ENCODE measurements at places on chromosomes 1 and 21.
A peak's percentile ranks its signal among the peaks of the same experiment; 100 is the strongest.

GRCh38 chr1:210437111-210437510 is 108.4 kb downstream of the HHAT start:
- no peak for DNase-seq

GRCh38 chr21:42411891-42412635 is 8.4 kb downstream of the UBASH3A start:
- no peak for DNase-seq

DNA sequence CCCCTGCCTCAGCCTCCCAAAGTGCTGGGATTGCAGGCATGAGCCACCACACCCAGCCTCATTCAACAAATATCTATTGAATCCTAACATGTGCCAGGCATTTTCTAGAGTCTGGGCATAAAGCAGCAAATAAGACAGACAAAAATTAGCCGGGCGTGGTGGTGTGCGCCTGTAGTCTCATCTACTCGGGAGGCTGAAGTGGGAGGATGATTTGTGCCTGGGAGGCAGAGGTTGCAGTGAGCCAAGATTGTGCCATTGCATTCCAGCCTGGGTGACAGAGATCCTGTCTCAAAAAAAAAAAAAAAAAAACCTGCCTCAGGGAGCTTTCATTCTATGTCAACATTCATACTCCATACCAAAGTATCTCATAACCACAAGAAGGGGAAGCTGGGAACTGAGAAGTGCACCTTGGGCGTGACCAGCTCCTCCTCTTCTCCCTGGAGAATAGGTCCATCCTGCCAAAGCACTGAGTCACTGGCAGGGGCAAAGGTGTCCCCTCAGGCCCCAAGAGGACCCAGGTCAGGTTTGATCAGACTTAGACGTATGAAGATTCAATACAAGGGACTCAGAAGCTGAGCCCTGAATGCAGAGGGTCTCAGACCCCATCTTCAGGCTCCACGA is 36.8 kb upstream of the PPP1R15B start:
- DNase-seq, result no peak

GRCh38 chr1:246897302-246897701 is 34.4 kb downstream of the AHCTF1 start:
- DNase-seq, result no peak

DNA sequence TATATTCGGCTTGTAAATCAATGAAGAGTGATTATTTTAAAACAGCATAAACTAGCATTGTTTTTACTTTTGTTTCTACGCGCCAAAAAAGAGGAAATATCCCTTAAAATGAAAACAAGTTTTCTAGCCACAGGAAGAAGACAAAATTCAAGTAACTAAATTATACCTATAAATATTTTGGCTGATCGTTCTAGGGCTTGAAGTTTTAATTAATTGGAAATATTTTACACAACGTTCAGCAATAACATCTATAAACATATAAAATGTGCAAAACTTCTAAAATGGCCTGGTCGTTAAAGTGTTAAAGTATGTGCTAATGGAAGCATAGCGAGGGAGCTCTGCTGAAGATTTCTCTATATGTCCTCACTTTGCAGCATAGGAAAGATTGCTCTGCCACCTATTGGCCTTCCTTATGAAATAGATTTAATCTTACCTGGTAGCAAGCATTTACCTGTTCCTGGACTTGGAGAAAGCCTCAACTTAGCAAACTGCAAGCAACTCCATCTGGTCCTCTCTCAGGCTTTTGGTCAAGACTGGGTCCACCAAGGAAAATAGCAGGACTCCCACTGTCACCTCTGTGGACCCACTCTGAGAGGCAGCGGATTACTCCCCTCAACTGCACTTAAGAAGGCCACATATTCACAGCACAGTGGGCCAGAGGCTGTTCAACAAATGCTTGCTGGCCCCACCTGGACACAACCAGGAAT is 351.3 kb upstream of the RUNX1 start:
- DNase-seq, result peak; percentile 58

- no peak for DNase-seq
Observed at GRCh38 chr1:7447093-7447492, 324.0 kb upstream of the VAMP3 start.

- DNase-seq, result no peak
Observed at GRCh38 chr1:22586356-22587130, 23.3 kb downstream of the EPHA8 start.

DNA sequence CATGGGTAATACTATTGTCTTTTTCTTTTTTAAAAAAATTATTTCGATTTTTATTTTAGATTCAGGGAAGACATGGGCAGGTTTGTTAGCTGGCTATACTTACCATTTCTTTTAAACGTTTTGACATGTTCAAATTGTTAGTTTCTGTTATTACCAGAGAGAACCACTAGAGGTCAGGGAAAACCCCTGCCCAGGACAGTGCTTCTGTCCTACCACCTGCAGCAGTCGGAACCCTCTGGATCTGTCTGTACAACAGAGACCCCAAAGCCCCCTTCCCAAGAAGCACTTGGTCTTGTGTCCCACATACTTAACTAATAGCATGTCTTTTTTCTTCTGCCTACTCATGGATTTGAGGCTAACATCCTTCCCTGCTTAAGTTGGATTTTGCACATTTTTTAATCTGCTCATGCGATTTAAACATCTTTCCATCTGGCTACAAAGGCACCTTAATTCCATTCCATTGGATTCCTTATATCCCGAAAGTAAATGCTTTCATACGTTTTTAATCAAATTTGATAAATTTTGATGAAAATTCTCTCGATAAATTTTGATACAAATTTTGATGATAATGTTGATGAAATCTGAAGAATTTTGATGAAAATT is 10.0 kb upstream of the C1orf115 start:
- DNase-seq, result peak; percentile 65

- no peak for DNase-seq
Observed at GRCh38 chr1:11708554-11709350, 17.2 kb downstream of the DRAXIN start.

GRCh38 chr1:154736841-154737240 is 128.9 kb upstream of the ADAR start:
- DNase-seq, result no peak

DNA sequence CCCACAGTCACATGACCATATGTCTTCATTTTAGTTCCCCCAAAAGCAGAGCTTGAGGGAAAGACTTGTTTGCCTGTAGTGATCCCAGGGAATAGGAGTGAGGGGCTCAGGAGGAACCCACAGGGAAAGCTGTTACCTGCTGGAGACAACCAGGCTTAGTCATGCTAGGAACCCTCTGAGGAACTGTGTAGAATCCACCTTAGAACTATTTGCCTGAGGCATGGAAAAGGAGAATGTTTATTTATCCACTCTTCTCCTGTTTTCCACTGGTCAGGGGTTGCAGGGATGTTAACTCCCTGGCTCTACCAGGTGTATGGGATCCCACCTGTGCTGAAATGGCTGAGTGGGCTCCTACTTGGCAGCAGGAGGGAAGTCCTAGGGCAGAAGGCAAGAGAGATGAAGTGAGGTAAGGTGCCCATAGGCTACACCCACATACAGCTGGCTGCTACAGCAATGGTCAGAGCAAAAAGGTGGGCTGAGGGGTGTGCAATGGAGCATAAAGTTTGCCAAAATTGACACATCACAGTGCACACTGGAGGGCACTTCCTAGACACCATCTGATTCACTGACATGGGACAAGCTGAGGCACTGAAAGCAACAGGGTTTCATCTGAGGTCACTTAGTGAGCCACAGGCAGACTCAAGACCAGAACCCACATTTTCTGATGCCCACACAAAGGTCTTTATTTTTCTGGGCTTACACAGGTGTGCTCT is 29.7 kb upstream of the CYP4B1 start:
- DNase-seq, result no peak
